ENCODE measurements at places on chromosomes 5 and 9.

- no peak for DNase-seq
Observed at GRCh38 chr9:37290940-37291485, 131.5 kb upstream of the GRHPR start.

GRCh38 chr5:135690466-135690865, 111.7 kb upstream of the CXCL14 start:
- DNase-seq: no peak

DNA sequence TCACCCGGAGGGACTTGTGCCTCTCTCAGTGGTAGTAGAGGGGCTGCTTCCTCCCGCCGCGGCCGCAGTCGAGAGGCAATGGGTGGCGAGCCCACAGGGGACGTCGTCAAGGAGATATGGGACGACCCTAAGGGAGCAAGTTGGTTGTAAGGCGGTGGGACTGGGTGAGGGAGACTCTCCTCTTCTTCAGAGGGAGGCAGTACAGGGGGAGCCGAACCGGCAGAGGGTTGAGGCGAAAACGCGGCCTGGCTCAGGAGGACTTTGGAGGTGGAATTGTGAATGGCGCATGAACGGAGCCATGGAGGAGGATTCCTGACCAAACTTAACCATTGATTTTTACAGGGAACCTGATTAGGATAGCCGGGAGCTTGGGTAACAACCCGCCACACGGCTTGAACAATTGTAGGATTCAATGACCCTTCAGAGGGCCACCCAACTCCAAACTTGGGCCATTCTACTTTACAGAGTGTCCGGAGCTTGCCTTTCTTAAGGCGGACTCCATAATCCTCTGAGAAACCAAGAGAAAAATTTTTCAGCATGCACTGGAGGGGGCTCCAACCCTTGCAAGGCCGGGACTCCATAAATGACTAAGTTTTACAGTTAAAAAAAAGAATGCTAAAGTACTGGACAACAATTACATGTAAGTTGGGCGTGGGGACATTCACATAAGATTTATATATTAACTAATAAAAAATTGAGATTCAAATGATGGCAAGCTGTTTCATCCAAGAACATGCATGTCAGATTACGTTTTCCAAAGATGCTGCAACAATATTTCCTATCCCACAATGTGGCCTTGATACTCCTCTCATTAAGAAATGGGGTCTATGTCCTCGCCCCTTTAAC, 19.4 kb upstream of the RHOBTB3 start:
- no peak for DNase-seq

DNA sequence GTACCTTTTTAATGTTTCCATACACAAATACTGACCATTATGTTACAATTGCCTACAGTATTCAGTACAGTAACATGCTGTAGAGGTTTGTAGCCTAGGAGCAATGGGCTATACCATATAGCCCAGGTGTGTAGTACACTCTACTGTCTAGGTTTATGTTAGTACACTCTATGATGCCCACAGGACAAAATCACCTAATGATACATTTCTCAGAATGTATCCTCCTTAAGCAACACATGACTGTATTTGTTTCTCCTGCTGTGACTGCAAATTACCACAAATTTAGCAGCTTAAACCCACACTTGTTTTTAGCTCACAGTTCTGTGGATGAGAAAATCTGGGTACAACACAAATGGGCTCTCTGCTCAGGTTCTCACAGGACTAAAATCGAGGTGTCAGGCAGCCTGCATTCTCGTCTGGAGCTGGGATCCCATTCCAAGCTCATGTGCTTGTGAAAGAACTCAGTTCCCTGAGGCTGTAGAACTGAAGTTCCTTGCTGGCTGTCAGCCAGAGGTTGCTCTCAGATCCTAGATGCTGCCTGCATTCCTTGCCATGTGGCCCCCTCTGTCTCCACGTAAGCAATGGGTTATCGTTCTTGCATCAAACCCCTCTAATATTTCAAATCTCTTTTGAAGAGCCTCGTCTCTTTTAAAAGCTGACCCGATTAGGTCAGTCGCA, 38.6 kb upstream of the PIK3R1 start:
- DNase-seq: no peak

DNA sequence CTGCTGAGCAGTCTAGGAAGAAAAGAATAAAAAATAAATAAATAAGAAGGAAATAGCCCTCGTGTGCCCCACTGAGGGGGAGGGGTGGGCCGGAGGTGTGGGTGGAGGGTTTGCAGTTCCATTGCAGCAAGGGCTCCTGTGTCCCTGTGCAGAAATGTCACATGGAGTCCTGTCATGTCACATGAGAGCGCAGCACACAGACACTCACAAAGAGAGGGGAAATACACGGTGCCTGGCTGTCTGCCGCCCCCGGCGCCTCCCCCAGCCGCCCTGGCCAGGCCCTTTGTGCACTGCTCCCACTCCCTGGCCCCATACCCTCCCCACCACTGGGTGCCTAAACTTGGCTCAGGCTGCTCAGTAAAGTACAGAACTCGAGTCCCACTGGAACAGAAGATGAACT, 55.6 kb upstream of the SPTLC1 start:
- DNase-seq: no peak

- DNase-seq: no peak
Observed at GRCh38 chr5:107668154-107669095, 2.3 kb downstream of the EFNA5 start.

- DNase-seq: no peak
Observed at GRCh38 chr5:17204133-17204489, 13.3 kb upstream of the BASP1 start.

DNA sequence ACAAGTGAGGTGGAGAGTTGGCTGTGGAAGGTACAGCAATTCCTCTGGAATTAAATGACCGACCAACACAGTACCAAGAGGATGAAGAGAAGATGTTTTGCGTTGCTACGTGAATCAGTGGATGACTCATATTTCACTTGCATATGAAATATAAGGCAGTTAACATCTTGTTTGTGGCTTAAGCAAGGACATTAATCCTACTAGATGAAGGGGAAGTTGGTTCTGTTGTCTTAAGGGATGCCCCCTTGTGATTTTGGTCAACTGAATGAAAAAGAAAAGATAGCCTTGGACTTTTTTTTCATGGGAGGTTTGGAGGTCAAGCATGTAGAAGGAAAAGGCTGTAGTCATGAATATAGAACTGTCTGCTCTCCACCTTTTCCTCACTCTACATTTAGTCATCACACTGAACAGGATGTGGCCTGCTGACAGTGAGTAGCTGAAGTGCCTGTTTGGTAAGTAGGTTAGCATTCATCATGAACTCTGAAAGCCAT, 33.9 kb downstream of the VLDLR start:
- DNase-seq: no peak

DNA sequence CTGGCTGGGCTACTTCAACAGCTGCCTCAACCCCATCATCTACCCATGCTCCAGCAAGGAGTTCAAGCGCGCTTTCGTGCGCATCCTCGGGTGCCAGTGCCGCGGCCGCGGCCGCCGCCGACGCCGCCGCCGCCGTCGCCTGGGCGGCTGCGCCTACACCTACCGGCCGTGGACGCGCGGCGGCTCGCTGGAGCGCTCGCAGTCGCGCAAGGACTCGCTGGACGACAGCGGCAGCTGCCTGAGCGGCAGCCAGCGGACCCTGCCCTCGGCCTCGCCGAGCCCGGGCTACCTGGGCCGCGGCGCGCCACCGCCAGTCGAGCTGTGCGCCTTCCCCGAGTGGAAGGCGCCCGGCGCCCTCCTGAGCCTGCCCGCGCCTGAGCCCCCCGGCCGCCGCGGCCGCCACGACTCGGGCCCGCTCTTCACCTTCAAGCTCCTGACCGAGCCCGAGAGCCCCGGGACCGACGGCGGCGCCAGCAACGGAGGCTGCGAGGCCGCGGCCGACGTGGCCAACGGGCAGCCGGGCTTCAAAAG, 36.9 kb upstream of the TTC1 start:
- no peak for DNase-seq

DNA sequence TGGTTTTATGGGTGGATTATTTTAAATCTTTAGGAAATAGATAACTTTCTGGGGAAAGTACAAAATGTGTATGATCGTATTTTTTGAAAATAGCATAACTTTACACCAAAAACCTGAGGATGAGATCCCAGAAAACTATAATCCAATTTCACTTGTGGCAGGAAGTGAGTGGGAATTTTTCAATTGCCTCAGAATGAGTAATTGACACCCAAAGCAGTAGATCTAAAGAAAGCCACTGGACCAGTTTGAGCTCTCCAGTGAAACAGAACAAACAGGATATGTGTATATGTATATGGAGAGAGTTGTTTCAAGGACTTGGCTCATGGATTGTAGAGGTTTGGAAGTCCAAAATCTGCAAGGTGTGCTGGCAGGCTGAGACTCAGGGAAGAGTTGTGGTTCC, 109.2 kb upstream of the SHB start:
- DNase-seq: no peak

- DNase-seq: no peak
Observed at GRCh38 chr5:137629646-137630045, 106.2 kb downstream of the KLHL3 start.

DNA sequence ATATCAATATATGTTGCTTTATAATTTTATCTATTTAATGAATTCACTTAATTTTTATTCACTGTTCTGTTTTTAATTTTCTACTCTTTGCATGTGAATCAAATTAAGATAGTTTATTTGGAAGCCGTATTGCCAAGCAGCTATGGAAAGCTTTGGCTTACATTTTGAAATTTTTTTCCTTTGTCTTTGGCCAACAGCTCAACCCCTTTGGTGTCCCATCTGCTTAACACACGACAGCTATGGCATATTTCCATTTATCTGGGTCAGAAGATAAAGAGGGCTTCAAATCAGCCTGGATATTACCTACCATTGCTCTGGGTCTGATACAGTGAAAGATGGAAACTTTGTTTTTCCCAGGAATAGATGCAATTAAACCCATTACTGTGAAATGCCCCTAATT, 201.0 kb downstream of the WDR70 start:
- DNase-seq: no peak

DNA sequence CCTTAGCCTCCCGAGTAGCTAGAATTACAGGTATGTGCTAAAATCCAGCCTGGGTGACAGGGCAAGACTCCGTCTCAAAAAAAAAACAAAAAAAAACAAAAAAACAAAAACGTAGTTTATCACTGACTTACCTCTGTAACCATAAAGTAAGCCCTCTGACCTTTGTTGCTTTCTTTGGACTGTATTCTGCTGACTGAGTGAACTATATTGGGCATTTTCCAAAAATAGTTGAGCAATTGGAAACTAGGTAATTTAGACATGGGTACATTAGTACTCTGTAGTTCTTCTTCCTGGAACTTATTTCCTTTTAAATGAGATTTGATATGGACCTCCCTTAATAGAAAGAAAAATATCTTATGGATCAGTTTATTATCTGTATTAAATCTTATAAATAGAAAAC, 66.6 kb downstream of the ANKHD1 start:
- no peak for DNase-seq

DNA sequence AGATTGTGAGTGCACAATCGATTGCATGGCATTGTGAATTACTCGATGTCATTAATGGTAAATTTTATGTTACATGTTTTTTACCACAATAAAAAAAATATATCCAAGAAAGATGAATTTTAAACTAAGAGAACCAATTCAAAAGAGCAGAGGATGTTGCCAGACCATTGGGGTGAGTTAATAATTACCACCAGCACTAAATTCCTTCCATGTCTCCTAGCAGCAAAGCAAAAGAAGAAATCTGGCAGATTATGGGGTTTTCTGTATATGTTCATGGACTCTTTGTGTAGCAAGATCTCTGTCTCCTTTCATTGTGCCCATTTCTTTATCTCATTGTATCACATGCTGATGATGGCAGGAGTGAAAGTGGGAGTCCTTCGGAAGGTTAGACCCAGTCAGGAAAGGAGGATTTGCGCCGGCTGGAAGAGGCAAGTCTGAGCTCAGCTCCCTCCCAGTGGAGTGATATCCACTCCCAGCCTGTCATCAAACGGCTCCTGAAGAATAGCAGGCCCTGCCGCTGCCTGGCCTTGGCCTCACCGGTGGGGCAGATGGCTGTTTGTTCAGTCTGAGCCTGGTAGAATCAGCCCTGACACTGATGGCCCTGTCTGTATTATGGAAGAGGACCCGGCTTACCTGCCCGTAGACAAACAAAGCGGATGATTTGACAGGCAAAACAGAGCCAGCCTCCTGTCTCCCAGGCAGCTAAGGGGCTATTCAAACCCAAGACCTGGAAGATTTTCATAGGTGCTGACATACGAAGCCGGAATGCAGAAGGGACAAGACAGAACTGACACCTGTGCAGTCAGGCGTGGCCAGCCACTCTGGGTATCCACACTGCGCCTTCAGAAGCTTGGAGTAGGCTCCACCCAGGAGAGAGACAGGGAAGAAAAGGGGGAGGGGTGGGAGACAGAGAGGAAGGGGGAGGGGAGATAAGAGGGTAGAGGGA, 21.9 kb upstream of the FOXE1 start:
- DNase-seq: peak; percentile 40

- no peak for DNase-seq
Observed at GRCh38 chr9:116030517-116030916, 123.1 kb upstream of the PAPPA start.

- no peak for DNase-seq
Observed at GRCh38 chr9:18423791-18424531, 50.0 kb upstream of the ADAMTSL1 start.

- DNase-seq: no peak
Observed at GRCh38 chr5:145586661-145587307, 248.4 kb downstream of the PRELID2 start.

GRCh38 chr5:66326276-66326675, 182.2 kb downstream of the SREK1 start:
- DNase-seq: no peak

GRCh38 chr5:180303226-180304015, 11.5 kb upstream of the MAPK9 start:
- no peak for DNase-seq

DNA sequence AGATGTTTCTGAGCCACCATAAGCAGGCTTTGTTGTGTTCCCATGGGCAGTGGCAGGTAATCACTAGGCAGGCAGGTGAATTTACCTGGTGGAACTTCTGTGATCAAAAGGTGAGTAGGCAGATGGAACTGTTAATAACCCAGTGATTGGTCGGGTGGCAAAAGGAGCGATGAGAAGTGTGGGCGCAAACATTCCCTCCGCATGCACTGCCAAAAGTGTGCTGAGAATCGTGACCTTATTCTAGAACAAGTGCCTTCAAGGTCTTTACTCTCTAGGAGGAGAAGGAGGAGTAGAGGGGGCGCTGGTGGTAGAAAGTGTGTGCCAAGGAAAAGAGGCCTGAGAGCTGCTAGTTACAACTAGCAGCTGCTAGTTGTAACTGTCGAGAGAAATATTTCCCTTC, 3.3 kb downstream of the OTULINL start:
- no peak for DNase-seq

GRCh38 chr5:65268525-65268924, 213.2 kb downstream of the ADAMTS6 start:
- no peak for DNase-seq

- DNase-seq: no peak
Observed at GRCh38 chr5:143691945-143692290, 120.0 kb upstream of the HMHB1 start.
